ENCODE measurements at places on chromosomes 4 and X.

GRCh38 chrX:120462370-120462769, 6.7 kb downstream of the LAMP2 start:
- DNase-seq = no peak

GRCh38 chrX:97858592-97858991, 974.9 kb downstream of the RPA4 start:
- DNase-seq = peak; percentile 3

- DNase-seq = peak; percentile 40
These were observed 130.9 kb upstream of the FAM9B start for GRCh38 chrX:9164533-9165426.

DNA sequence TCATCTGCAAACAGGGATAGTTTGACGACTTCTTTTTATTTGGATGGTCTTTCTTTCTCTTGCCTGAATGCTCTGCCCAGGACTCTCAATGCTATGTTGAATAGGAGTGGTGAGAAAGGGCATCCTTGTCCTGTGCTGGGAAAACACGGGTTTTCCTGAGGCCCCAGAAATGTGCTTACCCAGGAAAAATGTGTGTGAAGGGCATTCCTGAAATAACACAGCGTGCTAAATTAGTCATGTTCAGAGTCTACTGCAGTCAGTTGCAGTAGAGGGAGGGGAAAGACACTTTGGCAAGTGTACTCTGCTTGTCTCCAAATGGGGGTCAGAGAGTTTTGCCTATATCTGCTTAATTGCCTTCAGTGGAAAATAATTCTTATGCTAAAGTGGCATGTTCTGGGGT, 153.9 kb downstream of the CCNG2 start:
- no peak for DNase-seq

DNA sequence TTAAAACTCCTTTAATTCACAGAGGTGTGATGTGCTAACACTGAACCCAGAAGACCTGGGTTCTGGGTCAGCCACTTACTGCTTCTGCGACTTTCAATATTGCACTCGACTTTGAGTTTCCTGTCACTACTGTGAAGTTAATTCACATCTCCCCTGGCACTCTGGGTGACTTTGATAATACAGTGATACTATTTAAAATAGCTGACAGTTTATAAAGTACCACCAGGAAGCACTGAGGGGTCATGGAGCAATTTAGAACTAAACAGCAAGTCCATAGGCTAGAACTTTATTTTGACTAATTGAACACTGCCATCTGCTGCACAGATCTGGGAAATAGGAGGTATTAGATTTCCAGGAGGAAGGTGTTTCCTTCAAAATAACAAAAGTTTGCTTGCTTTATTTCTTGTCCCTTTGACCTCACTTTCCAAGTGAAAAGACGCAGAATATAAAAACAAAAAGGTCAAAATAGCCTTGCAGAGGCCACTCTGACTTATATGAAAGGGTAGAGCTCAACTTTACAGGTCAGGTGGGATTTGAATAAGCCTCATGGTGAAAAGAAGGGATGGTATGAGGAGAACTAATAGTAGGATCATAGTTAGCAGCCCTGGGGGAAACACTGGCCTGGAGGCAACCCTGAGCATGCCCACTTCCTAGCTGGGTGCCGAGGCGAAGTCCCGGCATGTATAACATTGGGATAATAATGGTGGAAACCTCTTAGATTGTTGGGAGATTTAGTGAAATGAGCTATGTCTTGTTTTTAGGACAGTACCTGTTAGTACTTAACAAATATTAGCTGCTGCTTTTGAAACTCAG, 53.4 kb downstream of the ZNF518B start:
- DNase-seq = peak; percentile 69

DNA sequence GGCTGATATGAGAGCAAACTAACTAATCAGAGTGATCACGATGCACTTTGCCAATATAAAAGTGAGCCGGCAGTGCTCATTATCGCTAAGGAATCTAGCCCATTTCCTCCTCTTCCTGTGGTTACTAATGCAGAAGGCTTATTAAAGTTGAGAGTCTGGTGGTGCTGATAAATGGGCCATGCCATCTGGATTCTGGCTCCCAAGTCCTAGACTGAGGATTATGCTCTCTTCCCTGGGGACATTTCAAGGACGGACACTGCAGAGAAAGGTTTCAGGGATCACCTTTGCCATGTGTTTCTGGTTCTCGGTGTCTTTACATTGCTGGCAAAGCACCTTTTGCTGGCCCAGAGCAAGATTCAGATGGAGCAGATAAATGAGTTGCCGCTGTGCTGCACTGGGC, 85.3 kb downstream of the RTL5 start:
- no peak for DNase-seq

- peak; percentile 53 for DNase-seq
These were observed 78.7 kb downstream of the RBM47 start for GRCh38 chr4:40550948-40551462.

DNA sequence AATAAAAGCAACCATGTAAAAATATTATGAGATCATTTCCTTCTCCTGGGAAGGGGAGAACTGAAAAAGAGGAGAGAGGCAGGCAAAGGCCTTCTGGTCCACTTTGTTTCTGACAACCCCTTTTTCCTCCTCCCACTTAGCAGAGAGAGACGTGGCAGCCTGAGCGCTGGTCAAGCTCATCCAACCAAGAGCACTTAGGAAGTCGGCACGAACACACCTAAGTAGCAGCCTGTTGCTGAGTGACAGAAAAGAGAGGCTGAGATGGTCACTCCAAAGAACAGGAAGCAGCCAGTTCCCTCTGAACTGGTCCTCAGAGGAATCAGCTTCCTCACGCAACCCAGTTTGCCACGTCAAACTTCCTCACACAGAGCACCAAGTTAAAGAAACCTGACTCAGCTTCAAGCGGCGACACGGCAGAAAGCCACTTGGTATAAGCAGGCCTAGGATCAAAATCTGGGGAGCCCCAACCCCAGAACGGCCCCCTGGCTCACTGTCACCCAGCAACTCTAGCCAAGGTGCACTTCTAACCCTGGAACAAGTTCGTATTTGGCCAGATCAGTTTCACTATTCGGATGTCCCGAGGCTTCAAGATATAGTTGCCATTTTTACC, 861 bp downstream of the SEC24D start:
- DNase-seq = peak; percentile 95

GRCh38 chr4:81084634-81085033, 54.1 kb downstream of the BMP3 start:
- no peak for DNase-seq

DNA sequence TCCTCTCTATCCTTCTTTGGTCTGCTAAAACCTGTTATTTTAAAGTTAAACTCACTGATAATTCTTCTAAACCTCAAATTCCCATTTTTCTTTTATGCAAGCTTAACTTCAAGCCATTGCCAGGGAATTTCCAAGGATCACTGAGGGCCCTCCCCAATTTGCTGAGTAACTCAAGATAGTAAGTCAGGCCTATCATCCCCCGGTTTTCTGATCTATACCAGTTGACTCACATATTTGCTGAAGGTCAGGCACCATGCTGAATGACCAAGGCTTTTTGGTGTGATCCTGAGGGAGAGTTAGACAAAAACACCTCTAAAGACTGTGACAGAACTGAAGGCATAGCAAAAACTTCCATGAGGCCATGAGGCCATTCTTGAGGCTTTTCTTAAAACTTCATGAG, 1301.9 kb downstream of the PCDH7 start:
- peak; percentile 11 for DNase-seq

DNA sequence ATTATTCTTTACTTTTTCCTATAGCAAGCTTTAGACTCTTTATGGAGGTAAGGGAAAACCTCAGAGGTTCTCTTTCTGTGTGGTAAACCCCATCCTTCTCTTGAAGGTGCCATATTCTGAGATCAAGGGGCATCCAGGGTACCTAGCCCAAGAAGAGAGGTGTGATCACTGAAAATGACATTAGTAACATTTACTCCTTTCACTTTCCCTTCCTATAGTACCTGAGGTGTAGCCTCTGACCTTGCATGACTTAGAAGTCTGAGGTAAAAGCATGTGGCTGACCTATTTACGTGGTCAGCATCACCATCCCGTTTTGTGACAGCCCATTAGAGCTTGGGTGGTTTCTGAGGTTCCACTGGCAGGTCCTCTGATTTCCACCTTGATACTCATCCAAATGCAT, 25.7 kb downstream of the SGMS2 start:
- no peak for DNase-seq

- no peak for DNase-seq
These were observed 2.3 kb downstream of the IL2RG start for GRCh38 chrX:71109051-71109450.

DNA sequence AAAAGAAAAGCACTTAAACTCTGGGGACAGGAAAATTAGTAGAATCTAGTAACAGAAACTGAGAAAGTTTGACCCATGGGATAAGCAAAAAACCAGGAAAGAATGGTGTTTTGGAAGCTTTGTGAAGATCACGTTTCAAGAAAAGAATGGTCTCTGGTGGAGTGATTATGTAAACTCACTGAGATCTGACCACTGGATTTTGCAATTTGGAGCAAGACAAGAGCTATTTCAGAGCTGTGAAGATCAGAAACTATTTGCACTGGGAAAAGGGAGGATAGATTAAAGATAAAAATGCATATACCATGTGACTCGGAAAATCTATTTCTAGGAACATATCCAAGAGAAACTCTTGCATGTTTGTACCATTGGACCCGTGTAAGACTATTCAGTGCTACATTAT, 4.3 kb downstream of the TMPRSS11D start:
- DNase-seq = no peak

DNA sequence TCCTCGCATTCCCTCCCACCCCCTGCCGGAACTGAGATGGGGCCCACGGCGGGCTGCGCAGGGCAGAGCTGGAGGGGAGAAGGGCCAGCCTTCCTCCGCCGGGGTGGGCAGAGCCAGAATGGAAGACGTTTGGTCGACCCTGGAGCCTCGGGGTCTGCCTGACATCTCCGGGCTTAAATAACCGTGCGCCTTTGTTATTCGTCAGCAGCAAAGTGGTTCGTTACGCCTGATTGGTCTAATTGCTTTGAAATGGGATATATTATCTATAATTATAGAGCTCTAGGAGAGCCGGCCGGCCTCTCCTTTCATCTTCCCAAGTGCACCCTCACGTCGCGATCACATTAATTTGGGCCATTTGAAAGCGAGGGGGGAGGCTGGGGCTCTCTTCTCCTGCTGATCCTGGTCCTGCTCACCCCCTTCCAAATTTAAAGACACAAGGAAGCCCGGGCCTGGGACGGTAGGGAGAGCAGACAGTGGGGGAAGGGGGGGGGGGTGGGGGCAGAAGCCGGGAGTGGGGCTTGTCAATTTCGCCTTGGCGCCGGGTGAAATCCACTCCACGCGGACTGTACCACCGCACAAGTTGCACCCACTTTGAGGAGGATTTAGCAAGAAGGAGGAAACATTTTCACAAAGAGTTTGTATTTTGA, 4.7 kb upstream of the MSX1 start:
- no peak for DNase-seq

DNA sequence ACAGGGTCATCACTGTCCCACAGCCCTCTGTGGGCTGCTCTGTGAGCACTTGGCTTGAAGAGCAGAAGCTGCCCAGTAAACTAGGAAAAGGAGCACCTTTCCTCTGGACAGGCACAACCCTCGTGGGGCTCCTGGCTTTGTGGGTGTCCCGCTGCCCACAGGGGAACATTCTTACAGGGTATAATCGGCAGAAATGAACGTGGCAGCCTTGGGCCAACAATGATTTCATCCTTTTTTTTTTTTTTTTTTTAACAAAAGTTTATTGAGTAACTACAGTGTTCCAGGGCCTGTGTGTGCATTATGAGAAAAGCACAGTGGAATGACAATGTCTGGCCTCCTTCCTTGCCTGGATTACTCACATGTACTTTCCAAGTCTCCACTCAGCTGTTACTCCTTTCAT, 197.2 kb downstream of the PDGFC start:
- peak; percentile 98 for DNase-seq

GRCh38 chr4:175614890-175615289, 197.2 kb downstream of the GPM6A start:
- DNase-seq = no peak

GRCh38 chr4:78885598-78885997, 53.6 kb downstream of the PAQR3 start:
- no peak for DNase-seq

DNA sequence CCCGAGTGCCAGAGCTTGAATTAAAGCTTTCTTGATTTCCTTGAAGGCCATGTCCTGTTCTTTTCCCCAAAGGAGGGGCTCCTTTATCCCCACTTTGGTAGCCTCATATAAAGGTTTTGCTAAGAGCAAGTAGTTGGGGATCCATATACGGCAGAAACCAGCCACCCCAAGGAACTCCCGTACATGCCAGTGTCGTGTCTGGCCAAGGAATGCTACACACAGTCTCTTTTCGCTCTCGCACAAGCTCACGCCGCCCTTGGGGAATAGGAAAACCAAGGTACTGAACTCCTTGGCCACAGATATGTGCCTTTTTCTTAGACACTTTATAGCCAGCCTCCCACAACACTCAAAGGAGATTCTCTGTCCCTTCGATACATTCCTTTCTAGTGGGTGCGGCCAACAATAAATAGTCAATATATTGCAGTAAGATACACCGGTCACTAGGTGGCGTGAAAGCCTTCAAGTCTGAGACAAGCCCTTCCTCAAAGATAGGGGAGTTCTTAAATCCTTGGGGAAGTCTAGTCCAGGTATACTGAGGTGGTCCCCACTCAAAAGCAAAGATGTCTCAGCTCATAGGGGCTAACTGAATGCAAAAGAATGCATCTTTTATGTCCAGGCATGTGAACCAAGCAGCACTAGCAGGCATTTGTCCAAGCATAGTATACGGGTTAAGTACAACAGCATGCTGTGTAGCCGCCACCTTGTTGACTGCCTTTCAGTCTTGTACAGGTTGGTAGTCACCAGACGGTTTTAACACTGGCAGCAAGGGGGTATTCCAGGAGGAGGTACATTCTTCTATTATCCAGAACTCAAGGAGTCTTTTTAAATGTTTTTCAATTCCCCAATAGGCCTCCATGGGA, 57.8 kb upstream of the XAGE1B start:
- DNase-seq = peak; percentile 74

DNA sequence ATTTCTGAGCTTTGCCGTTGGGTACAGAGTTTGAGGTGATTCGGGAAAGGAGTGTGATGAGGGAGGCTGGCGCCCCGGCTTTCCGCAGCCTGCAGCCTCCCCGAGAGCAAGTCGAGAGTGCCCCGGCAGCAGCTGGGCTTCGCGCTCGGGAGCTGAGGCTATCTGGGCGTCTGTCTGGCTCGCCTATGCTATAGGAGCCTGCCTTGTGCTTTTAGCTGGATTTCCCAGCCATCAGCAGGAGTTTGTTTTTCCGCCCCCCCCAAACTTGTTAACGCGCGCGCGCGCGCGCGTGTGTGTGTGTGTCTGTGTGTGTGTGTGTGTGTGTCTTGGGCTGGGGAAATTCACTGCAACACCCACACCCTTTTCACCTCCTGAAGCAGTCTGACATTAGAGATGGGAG, 765 bp upstream of the DGKK start:
- no peak for DNase-seq

DNA sequence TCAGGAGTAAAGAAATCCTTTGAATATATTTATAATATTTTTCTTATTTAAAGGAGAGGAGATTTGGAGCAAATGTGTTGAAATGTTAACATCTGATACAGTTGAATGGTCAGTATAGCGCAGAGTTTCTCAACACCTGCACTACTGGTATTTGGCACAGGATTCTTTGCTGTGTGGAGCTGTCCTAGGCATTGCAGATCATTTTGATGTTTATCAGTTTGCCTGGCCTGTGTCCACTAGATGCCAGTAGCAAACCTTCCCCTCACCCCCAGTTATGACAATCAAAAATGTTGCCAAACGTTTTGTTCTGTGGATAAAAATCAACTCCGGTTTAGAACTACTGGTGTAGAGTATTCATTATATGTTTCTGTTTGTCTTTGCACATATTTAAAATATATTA, 765.3 kb upstream of the SLIT2 start:
- DNase-seq = no peak
